ENCODE measurements at places on chromosomes 12 and 14.

GRCh38 chr14:72826039-72826438 is 67.9 kb downstream of the DPF3 start:
- no peak for DNase-seq

DNA sequence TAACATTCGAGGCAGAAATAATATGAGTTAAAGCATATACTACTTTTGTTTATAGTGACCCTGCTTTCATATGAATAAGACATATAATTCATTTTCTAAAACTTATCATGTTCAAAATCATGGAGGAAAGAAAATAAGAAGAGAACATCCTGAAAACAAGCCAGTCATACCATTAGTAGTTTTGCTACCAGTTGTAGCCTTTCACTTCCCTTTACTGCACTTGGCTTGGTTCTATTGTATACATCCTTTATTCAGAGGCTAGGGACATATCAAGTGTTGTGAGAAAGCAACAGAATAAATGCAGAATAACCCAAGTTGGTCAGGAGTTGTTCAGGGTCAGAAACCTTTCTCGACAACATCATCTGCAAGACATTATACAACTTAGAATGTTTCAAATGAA is 598.7 kb downstream of the SOX5 start:
- no peak for DNase-seq

GRCh38 chr12:53975479-53976152 is 862 bp upstream of the HOTAIR start:
- no peak for DNase-seq

GRCh38 chr12:102167821-102168604 is 29.6 kb downstream of the PMCH start:
- peak; percentile 46 for DNase-seq

DNA sequence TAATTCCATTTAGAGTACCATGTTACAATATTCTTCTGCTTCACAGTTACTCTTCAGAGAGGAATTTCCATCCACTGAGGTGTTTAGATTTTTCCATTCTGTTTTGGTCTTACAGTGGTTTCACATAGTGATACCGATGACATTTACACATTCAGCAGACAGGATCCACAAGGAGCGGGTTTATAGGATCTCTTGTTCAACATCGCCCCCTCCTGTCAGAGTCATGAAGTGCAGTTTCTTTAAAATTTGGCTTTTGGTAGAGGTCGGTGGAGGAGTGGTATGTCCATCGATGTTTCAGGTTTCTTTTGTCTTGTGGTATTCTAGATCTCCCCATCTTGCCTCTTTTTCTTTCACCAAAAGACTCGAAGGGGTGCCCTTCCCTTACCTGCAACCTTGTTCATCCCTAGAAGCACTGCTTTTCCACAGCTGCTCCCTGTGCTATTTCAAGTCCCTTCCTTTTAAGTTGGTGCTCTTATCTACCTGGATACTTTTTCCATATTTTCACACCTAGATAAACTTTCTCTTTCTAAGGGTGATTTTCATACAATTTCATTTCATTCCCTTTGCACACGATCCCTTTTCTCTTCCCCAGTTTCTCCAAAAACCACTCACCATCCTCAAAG is 181.3 kb downstream of the ITPR2 start:
- no peak for DNase-seq

- peak; percentile 67 for DNase-seq
These were observed 225.6 kb downstream of the DUSP6 start for GRCh38 chr12:89126712-89127111.

DNA sequence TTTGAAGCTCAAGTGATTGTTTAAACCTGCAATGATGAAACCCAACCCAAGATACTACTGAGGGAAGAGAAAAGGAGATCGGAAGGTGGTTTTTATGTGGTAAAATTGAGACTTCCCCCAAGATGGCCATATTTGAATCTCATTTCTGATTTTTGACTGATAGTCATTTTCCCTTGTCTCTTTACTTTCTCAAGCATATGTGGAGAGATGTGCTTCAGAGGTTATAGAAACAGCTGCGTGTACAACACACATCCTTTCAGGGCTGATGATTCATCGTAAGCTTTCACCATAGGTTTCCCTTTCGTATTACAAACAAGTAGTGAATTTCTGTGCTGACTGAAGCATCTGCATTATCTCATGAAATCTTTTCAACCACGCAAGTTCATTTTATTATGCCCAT is 276.2 kb downstream of the EMP1 start:
- peak; percentile 24 for DNase-seq

- no peak for DNase-seq
These were observed 259.6 kb downstream of the FLRT2 start for GRCh38 chr14:85789506-85789905.

DNA sequence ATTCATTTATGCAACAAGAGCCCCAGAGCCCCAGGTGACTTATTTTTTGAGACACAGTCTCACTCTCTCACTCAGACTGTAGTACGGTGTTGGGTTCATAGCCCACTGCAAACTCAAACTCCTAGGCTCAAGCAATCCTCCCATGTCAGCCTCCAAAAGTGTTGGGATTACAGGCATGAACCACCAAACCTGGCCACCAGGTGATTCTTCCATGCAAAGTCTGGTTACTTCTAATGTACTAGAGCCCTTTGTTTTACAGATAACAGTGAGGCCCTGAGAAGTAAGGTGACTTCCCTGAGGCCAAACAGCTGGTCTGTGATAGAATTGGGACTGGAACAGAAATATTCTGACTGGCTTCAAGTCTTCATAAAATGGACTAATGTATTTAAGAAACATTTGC is 10.0 kb upstream of the KCNK10 start:
- DNase-seq: no peak

GRCh38 chr12:1505576-1505975 is 88.8 kb downstream of the FBXL14 start:
- no peak for DNase-seq

DNA sequence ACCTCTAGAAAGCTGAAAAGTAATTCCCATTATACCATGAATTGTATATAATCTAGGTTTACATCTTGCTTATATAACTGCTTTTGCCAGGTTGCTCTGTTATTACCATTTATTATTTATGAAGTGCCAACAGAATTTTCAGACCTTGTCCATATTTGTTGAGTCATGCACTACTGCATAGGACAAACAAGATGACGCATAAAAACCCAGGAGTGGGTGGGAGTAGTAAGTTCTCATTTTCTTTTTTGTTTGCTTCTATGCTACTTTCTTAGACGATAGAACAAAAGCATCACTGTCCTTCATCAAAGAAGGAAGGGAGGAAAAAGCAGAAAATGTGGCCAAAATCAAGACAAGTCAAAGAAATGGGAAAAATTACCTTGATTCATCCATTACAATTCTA is 119.0 kb upstream of the RASSF8 start:
- peak; percentile 44 for DNase-seq

DNA sequence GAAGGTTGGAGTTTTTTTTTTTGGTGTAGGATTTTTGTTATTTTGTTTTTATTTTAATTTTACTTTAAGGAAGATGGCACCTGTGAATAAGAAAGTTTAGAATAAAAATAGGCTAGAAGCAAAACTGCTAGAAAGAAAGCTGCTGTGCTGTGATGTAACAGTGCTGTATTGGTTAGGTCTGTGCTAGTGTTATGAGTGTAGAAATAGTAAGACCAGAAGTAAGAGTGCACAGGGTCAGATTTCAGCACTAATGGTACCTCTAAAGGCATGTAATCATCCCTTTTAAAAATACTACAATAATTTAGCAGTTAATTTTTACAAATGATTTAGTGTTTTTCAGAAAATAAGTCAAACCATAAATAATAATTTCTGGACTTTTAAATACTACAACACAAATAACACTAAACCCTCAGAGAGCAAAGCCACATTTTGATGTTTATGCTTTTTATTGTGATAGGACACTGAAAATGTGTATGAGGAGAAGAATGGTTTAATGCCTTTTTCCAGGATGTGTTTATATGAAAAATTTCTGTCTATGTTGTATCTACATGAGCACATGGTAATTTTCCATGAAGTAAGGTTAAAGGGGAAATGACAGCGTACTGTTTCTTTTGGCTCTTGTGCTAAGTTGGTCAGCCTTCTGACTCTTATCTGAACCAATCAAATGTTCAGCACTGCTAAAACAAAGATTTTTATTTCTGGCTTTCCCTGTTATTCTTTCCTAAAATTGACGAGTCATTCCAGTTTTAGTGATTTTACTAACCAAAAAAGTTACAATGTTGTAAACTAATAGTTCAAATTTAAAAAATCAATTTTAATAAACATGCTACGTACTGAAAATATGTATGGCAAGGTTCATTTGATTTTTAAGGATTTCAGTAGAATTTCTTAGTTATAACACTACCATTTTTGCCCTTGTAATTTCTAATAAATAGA is 96.1 kb downstream of the PPHLN1 start:
- peak; percentile 83 for DNase-seq

DNA sequence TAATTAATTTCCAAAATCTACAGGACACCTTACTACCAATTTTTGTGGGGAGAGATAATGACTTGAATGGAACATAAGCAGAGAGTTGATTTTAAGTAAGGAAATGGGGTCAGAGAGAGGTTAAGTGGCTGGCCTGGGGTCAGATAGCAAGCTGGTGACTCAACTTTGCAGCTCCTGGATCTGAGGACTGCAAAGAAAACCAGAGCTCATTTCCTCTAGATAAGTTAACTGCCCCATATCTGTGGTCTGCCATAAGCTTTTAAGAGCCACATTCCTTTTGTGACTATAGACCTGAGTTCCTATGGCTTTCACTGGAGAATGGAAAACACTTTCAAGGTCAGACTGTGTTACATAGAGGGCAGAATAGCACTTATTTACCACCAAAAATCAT is 201.2 kb upstream of the PRICKLE1 start:
- DNase-seq: peak; percentile 85

GRCh38 chr14:38143659-38144505 is 63.8 kb upstream of the SSTR1 start:
- DNase-seq: peak; percentile 70
